ENCODE measurements at places on chromosomes 5 and 9. TPM values are rescaled to one million over a fixed set of nuclear protein-coding genes. Genes with fewer than 3 reads are reported as not detected.

PCDHA9 gene
- not detected for total RNA-seq

ADGRD2 gene
- total RNA-seq = not detected

PCDHB15 gene
- not detected for total RNA-seq

EGFL7 gene
- 0.94 TPM for total RNA-seq

DMRTA1 gene
- total RNA-seq = not detected

MGAT4B gene
- total RNA-seq = 71.5 TPM

RANBP3L gene
- total RNA-seq = 0.14 TPM

GRCh38 chr5:17019324-17019723, 83.2 kb upstream of the MYO10 start:
- no peak for DNase-seq

DNA sequence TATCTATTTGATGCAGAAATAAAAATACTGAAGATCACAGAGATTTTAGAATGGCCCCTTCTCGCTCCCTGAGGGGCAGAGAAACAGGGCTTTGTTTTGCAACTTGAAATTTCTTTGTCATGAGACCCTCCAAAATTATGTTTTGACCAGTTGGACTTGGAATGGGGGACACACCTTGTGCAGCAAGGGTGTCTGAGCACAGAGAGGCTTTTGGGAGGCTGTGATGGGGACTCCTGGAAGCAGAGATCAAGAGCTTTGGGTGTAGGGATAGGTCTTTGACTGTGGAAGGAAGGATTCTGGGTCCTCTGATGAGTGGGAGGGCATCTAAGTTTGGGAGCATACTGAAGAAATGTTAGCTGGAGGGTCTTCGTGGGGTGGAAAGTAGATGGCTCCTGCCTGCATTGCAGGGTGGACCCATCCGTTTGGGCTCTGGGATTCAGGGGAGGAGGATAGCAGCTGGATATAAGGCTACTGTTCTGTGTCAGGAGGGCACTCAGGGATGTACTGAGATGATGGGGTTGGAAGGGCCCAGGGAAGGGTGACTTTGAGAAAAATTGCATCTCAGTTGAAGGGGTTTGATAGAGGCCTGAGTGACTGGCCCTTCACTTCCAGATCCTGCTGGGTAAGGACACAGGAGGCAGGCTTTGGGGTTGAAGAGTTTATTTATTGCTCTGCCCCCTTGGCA, 1.8 kb upstream of the MYORG start:
- DNase-seq = no peak

DNA sequence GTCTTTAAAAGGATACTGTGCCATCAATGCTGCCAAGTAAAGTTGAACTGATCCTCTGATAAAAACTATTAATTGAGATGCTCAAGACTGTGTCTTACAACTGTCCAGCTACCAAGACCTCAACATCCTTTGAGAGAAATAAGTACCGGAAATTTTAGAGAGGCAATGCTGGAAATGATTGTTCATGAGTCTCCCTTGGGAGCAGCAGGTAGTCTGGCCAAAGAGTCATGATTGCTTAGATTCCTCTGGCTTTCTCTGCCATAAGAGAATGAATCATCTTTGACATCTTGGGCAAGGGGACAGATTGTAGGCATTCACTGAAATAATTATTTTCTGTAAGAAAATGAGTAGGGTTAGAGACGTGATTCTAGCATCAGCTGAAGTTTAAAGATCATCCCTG, 466.6 kb upstream of the DAB2 start:
- DNase-seq = no peak

DNA sequence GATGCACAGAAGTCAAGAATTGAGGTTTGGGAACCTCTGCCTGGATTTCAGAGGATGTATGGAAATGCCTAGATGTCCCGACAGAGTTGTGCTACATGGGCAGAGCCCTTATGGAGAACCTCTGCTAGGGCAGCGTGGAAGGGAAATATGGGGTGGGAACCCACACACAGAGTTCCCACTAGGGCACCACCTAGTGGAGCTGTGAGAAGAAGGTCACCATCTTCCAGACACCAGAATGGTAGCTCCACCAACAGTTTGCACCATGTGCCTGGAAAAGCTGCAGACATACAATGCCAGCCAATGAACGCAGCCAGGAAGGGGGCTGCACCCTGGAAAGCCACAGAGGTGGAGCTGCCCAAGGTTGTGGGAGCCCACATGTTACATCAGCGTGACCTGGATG, 104.5 kb downstream of the STK32A start:
- DNase-seq = no peak

- no peak for DNase-seq
Measured at GRCh38 chr9:89204801-89205200, 26.2 kb upstream of the SHC3 start.

DNA sequence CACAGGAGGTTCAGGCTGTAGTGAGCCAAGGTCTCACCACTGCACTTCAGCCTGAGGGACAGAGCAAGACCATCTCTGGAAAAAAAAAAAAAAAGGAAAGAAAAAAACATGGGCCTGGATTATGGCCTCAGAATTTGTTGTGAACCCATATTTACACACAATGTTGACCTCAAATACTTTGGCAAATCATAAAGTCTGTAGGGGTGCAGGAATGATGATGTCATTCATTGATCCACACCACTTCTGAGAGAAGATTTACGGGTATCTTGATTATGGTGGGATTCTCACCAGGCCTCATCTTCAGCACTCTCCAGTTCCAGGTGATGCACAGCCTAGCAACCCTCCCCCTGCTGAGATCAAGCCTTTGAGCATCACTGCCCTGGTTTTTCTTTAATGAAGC, 156.9 kb downstream of the CDH6 start:
- DNase-seq = no peak
